RWPE1 (cell line): ENCODE measurements at places on chromosomes 7 and 10.

GRCh38 chr7:87810130-87810529, 66.0 kb downstream of the SLC25A40 start:
- DNase-seq = no peak

- no peak for DNase-seq
Observed at GRCh38 chr10:113648478-113648877, 15.4 kb downstream of the NRAP start.

- DNase-seq = no peak
Observed at GRCh38 chr10:18582803-18583202, 68.6 kb downstream of the NSUN6 start.

DNA sequence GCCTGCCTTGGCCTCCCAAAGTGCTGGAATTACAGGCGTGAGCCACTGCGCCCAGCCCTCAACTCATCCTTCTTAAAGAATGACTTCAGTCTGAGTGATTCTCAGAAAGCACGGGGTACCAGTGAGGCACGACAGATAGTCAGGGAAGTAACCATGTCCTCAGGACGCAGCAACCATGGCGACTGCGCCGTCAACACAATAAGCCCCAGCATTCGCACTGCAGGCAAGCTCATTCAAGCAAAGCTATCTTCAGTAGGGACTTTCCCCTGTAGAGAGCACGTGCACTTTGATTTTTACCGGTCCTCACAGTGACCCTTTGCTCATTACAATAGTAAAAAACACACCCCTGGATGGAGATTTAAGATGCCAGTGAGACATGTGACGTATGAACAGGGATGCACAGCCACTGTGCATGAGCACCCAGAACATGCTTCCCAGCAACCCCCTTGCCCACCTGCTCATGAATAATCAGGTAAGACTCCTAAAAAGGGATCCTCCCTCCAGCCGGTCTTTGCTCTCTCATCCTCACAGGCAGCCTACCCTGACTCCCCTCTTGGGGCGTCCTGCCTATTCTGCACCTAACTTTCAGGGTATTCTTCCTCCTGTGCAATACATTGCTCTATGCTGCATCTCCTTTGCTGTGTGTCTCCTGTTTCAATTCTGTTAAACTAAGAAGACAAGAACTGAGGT, 9.1 kb downstream of the WDR86 start:
- DNase-seq = no peak

DNA sequence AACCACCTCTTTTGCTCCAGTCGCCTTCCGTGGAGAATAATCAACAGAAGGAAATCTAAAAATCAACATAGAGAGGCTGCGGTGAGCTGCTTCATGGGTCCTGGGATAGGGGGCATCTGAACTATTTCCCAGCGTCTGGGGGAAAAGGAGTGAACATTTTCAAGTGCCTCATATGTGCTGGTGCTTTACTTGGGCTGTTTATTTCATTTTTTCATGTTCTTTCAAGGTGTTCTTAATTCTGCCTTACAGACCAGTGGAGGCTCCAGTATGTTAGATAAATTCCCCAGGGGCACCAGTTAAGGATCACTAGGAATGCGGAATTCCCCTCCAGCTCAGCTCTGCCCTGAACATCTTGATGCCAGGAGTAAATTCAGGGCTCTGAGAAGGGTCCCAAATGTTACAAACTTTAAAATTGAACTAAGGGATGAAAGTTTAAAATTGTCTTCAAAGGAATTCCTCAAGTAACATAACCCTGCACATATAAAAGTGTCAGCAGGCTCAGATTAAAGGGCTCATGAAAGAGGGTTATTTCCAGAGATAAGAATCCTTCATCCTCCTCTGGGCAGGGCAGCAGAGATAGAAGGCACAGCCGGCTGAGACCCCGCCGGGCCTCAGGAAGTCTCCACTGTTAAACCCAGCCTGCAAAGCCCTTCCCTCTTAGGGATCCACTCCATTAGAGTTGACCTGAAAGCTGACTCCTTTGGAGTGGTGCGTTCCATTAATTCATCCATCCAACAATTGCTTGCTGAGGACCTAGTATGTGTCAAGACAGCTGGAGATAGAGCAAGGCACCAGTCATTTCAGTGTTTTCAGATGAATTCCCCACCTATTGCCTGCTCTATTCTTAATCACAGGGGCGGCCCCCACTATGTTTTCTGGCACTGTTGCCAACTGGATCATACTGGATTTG, 345.8 kb downstream of the KCNMA1 start:
- no peak for DNase-seq
